ENCODE measurements at places on chromosomes 4 and X.

DNA sequence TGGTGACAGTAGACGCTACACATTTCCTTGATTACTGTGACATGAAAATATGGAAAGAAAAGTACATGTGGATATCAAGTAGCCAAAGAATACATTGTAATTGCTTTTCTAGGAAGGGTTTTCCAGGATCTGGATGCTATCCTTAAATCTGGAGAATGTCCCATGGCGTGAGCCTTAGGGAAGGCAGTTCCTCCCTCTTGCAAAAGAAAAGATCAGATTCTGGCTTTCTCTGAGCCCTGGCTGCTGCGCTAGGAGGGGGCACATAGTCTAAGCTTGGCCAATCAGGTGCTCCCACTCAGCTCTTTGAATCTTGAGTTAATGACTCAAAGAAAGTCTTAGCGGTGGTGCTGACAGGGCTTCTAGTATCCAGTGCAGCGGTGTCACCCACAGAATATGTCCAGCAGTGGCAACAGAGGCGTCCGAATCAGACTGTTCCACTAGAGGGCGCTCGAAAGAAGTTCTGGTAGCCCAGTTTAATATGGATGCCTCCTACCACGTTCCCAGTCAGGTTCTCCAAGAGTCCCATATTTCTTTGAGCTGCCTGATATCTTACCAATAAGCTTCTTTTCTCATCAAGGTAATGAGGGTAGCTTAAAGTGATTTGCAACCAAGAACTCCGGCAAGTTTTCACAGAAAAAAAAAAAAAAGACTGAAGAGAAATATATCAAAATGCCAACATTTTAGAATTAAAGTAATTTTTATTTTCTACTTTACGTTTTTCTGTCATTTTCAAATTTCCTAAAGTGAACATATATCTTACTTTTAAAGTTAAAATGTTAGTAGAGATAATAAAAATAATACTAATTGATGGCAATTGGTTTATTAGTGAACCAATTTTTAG, 213.4 kb upstream of the S100G start:
- DNase-seq, result peak; percentile 74

DNA sequence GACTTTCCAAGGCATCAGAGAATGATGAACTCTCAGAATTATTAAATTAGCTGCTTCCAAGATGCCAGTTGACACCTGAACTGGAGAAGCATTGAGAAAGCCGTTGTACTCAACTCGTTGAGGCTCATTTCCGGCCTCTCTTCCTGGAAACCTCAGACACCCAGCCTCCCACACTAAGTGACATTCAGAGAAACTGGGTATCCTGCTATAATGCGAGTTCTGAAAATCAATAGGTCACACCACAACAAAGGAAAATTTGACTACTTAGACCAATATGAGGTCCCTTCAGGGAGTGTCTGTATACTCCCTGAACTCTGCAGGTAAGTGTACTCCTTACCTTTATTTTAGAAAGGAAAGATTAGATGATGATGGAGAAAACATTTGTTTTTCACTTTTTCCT, 51.2 kb downstream of the ENPEP start:
- no peak for DNase-seq

- no peak for DNase-seq
Measured at GRCh38 chr4:140556372-140557085, 12.2 kb downstream of the UCP1 start.

DNA sequence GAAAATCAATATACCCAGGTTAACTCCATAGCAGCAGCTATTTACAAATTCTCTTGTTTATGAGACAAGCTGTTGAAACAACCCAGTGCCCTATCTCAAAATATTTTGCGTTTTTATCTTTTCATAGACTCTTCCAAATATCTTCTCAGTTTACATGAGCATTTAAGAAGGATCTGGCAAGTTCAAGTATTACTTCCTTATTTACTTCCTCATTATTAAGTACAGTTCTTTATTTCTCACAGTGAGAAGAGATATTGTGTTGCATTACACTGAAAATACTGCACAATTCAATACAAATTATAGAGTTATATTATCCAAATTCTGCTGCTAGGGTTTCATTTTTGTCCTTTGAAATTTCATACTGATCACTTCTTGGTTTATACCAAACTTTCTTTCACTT, 43.6 kb upstream of the UCP1 start:
- DNase-seq, result no peak

GRCh38 chr4:147518086-147518485, 37.2 kb downstream of the EDNRA start:
- peak; percentile 70 for DNase-seq

DNA sequence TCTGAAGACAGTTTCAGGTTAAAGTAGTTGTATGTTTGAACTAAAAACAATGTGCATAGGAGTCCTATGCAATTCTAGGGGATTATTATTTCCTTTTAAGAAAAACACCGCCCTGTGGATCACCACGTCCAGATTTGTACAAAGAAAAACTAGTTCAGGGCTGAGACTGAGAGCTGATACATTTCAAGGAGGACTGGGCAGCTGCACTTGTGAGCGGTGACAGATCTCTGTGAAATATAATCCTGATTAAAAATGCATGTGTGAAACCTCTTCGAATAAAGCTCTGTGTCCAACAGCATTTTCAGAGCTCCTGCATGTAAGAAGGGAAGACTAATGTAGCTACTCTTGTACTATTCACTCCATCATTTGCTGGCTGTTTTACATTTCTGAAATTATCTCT, 365.8 kb upstream of the PITX2 start:
- no peak for DNase-seq

Data from fibroblast of skin of abdomen (primary cell).